ENCODE measurements at places on chromosomes 3 and 15.

DNA sequence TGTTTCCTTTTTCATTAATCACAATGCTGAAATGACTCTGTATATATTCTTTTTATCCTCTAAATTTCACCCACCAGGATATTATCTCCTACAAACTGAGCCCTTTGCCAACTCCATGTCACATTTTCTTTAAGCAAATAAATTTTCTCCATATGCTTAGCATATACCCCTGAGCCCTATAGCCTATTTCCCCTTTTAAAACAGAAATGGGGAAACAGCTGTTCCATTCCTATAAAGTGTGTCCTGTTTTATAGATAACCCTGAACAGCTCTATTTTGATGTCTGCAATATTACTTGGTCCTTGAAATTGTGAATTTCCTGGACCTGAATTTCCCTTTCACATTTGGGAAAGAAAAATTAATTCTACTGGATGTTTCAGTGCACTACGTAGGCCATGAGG, 15.6 kb upstream of the FILIP1L start:
- DNase-seq, result no peak

DNA sequence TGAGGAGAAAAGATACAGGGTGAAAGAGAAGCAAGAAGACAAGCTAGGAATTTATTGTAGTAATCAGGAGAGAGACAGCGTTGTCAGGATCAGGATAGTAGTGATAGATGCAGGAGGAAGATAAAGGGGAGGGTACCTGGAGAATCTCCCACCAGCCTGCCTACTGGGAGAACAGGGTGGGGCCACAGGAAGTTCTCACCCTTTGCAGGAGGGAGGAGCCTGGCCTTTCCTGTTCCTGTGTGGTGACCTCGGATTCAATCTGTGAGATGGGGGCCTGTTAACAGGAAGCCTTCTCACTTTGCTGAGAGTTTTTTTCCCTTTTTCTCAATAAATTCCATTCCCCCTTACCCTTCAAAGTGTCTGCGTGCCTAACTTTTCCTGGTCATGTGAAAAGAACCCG, 37.6 kb downstream of the GMPS start:
- no peak for DNase-seq

- DNase-seq, result no peak
These were observed at the start of gene ACKR2 for GRCh38 chr3:42809202-42809601. Gene ACKR2 (plus strand): TSS chr3:42809445. CDS start chr3:42864503, 55,058 bp downstream.

GRCh38 chr3:42134867-42135464, 43.8 kb downstream of the TRAK1 start:
- DNase-seq, result no peak

DNA sequence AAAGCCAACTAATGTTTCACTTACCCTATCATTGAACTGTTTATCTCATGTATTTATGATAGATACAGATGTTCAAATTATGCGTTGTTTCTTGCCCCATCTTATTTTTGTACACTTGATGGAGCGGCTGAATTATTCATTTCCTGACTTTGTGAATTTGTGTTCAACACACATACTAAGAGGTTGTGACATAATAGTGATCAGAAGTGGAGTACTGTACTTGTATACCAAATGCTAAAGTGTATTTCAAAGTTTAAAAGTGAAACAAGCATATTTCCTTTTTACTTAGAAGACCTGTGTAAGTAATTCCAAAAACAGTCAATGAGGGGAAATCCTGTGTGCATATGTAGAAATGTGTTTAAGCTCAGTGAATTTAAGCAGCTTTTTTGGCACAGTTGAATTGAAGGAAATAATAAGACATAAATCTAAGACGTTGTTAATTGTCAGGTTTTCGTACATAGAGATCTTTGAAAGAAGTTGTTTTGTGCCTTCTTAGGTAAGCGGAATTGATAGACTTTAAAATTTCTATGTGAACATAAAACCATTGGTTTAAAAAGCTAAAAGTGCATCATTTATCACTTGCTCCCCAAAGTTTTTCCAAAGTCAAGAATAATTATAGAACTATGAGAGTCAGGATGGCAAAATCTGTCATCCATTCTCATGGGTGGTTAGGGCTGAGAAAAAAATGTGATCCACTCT, 1.9 kb downstream of the NFKBIZ start:
- no peak for DNase-seq

- DNase-seq, result no peak
These were observed 535.1 kb upstream of the CCDC54 start for GRCh38 chr3:106842151-106842550.

- no peak for DNase-seq
These were observed 143.1 kb downstream of the MYLK start for GRCh38 chr3:123741041-123741511.

- no peak for DNase-seq
These were observed 56.0 kb upstream of the LCTL start for GRCh38 chr15:66621491-66622467.

- DNase-seq, result no peak
These were observed 139.5 kb upstream of the HACD2 start for GRCh38 chr3:123724306-123724705.

DNA sequence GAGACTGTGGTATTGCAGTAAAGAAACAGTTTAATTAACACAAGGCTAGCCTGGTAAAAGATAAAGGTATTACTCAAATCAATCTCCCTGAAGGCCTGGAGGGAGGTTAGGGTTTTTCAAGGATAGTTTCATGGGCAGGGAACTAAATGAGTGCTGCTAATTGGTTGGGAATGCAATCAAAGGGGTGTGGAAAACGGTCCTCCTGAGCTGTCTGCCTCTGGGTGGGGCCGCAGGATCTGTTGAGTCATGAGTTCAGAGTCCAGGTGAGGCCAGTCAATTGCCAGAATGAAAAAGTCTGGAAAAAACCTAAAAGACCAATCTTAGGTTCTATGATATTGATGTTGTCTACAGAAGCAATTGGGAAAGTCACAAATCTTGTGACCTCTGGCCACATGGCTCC, 293.2 kb downstream of the MCTP2 start:
- DNase-seq, result no peak
